Globus pallidus (tissue), 1 donor: ENCODE measurements at places on chromosomes 3 and 15.

DNA sequence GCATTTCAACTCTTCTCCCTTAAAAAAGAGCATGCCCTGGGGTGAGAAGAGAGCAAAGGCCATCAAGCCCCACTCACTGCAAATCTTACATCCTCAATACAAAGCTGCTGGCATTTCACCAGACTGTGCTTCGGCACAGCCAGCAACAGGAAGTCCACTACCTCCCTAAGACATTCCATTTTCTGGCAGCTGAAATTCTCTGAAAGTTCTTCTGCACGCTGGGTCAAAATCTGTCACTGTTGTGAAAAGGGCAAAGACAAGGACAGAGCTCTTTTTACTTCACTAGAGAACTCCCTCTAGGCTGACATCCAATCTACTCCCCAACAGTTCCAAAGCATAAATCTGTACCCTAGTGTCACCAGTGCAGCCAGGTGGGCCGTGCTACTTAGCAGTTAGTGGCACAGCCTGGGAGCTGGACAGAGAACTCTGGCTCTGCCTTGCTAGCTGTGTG, 6.3 kb downstream of the MTMR10 start:
- peak; percentile 75 for DNase-seq

GRCh38 chr3:130459944-130460343, 57.0 kb upstream of the COL6A6 start:
- DNase-seq, result no peak

DNA sequence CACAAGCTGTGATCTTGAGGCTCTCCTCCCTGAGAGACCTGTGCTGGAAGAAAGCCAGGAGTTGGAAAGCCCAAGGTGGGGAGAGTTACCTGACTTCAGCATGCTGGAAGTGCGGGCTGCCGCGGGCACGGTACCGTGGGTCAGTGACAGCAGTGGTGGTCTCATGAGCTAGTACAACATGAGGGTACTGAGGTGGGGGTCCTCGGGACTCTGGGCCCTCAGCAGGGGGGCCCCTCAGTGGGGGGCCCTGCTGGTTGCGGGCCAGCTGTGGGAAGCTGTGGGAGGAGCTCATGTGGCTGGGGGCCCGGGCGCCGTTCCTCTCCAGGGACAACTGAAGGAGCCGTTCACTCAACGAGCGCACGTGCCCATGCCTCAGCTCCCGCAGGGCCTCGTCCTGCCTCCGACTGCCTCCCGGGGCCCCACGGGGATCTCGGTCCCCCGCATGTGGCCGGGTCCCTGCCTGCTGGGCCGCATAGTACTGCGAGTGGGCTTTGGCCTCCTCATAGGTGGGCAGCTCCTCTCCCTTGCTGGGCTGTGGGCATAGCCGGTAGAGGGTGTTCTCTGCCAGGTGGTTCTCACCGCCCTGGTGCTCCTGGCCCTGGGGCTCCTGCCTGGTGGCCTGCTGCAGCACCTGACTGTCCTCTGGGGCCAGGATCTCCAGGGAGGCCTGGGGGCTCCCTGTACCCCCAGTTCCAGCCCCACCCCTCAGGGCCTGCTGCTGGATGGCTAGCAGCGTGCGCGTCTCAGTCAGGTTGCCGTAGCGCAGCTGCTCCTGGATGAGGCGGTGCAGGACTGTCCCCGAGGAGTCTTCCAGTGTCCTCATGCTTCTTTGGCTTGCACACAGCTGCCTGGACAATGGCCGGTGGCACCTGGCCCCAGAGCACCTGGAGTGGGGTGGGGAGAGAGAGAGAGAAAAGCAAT, 3.4 kb downstream of the AMOTL2 start:
- no peak for DNase-seq

DNA sequence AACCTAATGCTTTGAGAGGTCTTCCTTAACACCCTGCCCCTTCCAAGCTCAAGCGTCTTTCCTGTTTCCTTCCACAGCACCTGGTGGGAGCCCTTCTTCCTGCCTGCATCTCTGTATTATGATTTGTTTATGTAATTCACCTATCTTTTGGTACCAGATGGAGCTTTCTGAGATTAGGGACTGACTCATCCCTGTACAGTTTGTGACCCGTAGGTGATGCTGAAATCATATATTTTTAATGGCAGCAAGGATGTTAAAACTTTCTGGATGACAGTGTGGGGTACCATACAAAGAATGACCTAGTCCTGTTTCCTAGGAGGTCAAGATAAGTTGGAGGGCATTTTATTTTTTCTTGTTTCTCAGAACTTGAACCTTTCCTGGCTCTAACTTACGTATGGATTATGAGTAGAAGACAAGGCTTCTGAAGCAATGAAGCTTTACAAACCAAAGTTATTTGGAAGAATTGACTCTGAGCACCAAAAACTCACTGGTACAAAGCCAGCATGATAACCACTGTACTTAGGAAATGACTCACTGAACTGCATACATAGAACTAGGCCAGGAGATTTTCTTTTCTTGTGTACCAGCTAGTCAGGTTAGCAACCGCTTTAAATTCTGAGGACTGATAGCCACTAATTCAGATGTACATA, 46.6 kb downstream of the HHLA2 start:
- DNase-seq, result no peak
